ENCODE measurements at places on chromosomes 7 and 10.

GRCh38 chr10:43160046-43160920 is 22.0 kb downstream of the CSGALNACT2 start:
- no peak for DNase-seq

DNA sequence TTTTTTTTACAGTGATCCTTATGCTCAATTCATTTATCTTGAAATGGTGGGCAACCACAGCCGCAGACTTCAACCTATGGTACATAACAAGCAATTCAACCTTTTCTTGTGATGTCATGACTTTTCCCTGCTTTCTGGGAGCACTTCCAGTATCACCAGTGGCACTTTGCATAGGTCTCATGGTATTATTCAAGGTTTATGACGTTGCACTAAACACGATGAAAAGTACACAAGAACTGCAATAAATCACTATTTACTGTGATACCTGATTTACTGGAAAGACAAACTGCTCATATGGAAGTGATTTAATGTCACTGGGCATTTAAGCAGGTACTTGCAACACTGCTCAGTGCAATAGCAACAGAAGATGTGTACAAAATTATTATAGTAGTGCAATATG is 251.7 kb upstream of the CXCL12 start:
- no peak for DNase-seq

DNA sequence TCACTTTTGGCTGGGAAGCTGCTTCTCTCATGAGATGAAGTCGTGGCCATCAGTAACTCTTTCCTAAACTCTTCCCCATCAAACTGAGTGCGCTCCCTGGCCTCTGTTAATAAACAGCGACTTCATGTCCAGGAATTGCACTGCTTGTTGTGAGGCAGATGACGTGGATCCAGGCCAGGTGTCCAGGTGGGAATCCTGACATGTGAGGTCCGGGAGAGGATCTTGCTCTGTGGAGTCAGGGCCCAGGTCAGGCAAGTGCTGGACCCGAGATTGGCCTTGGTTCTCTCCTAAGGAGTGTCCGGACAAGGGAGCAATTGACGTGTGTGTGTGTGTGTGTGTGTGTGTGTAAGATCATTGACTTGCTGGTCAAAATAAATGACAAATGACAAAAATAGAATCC is 362.7 kb downstream of the GLRX3 start:
- DNase-seq = no peak

DNA sequence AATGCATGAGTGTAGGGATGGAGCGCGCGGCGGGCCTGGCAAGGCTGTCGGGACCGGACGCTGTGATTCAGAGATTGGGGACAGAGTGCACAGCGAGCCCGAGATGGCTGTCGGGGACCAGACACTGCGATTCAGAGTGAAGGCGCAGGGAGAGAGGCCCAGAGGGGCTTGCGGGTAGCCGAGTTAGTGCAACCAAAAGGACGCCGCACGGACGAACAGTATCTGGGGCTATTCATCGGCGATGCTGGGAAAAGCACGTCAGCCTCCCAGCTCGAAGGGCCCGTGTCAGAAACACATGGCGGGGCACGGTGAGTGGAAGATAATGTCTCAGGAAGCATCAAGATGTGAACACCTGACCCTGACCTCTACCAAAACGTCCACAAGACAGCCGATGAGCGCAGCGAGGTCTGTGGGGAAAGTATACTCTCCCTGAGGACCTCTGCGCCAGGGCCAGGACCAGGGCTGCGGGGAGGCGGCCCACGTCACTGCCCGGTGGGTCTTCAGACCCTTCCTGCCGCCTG is 215.8 kb downstream of the ZMYND11 start:
- DNase-seq = no peak

GRCh38 chr10:91602449-91602848 is 30.4 kb downstream of the PPP1R3C start:
- no peak for DNase-seq

DNA sequence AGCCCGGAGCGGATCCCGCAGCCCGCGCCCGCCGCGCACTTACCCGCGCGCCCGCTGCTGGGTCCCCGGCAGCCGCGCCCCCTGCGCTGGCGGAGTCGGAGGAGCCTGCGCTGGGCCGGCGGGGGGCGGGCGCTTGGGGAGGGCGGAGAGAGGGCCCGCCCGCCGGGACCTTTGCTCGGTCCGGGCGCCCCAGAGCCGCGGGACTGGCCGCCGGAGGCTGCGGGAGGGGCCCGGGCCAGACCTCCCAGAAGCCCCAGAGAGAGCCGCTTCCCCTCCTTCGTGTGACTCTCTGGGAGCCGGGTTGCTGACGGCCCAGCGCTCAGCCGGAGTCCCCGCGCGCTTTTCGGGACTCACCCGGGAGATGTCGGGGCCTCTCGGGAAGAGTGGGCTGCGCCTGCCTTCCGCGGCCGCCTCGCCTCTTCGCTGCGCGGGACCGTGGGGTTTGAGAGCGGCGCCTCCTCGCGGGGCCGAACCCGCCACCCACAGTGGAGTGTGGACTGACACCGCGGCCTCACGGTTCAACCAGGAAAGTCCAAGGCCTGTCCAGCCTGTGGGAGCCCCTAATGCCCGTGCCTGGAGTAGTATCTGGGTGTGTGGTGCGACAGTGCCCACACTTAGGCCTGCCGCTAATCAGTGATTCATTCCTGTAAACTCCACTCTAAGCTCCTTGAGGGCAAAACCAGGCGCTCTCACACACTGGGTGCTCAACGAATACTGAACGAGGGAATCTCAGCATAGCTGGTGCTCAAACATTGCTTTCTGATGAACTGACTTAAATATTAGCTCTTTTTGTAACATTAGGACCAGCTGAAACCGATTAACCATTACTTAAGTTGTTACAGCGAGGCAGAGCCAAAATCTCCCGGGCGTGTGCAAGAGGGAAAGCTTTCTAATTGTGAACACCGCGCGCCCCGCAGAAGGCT is at the start of gene GSDME:
GSDME (minus strand) TSS at position 112 of the 923 bp plus-strand sequence. CDS start 7,690 bp downstream, outside the sequence.
- DNase-seq = no peak

DNA sequence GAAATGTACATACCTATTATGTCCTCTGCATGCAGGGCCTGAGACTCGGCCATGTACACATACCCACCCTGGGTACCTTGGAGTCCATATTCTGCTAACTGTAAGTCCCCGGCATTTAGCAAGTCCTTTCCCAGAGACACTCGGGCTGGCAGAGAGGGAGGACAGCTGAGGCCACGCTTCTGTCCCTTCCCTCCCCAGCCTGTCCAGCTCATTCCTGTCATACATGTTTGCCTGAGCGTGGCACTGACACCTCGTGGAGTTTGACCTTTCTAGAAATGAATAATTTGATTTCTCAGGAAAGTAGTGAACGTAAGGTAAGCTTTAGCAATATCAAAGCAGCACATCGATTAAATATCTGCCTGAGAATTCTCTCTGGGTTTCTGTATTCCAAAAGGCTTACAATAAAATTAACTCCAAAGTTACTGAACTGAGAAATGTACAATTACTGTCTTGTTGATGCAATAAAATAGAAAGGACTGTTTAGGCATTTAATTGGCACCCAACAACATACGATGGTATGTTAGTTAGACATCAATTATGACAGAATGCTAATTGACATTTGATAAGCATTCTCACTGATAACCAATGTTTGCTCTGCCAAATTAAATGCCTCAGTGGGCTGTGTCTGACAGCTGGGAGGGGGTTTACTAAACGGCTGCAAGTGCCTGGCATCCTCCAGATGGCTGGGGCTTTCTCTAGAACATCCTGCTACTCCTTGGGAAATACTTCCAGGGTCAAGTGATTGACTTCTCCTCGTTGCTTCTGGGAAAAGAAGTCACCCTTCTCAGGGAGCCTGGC is 221.2 kb downstream of the CCSER2 start:
- DNase-seq = no peak

DNA sequence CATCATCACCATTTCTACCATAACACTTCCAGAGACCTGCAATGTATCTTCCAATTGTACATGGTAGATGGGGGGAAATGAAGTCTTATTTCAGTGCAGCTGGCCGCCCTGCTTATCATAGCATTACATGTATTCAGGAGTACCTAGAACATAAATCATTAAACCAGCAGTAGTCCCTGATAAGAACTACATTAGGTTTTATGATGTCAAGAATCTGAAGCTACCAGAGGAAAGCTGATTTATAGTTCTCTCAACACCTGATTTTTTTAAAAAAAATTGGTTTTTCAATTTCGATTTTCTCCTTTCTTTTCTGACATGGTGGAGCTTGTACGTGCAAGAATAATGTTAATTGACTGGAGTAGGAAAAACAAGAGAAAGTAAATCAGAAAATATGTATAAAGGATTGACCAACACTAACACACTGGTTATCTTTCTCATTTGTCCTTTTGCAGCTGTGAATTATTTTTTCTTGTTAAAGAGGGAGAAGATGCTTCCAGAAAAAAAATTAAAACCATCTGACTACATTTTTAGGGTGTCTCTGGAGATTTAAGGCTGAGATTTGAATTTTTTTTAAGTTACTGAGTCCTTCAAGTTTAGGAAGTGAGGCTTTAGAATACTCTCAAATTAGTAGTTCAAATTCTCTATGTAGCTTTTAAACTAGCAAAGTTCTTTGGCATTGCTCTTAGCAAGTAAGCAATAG is 59.1 kb downstream of the CSTF2T start:
- DNase-seq = no peak

- DNase-seq = no peak
Measured at GRCh38 chr7:72753781-72754180, 74.2 kb downstream of the TYW1B start.

GRCh38 chr7:111090846-111091245 is at the start of gene LRRN3:
TSS of gene LRRN3 (plus strand) at chr7:111091127. CDS start at chr7:111122773, 31,646 bp downstream.
- no peak for DNase-seq

DNA sequence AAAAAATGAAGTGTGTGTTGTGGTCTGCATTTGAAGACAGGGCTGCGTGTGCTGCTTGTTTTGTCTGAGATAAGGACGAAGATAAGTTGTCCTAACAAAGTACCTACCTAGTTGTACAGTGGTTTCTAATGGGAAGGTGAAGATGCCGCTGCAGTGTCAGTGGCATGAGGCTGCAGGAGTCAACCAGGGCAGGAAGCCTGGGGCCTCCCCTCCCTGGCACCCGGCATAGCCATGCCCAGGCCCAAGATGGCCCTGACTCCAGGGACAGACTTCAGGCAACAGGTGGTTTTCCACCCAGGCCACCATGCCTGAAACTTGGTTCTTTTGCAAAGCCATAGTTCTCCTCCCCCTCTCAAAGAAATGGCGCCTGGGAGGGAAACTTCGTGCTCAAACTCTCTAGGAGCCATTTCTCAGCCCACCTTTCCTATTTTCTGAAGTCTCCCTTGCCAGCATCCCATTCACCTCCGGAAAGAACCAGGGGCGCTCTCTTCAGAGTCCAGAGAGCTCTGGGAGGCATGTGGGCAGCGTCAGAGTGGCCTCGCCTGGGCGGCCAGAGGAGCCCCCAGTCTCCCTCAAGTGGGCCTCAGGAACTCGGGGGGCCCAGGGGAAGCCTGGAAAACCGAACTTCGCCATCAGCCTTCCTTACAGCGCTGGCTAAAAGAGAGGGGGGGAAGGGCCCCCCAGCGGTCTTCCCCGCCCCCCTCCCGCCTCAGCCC is 2.1 kb upstream of the KAT6B start:
- peak; percentile 29 for DNase-seq

DNA sequence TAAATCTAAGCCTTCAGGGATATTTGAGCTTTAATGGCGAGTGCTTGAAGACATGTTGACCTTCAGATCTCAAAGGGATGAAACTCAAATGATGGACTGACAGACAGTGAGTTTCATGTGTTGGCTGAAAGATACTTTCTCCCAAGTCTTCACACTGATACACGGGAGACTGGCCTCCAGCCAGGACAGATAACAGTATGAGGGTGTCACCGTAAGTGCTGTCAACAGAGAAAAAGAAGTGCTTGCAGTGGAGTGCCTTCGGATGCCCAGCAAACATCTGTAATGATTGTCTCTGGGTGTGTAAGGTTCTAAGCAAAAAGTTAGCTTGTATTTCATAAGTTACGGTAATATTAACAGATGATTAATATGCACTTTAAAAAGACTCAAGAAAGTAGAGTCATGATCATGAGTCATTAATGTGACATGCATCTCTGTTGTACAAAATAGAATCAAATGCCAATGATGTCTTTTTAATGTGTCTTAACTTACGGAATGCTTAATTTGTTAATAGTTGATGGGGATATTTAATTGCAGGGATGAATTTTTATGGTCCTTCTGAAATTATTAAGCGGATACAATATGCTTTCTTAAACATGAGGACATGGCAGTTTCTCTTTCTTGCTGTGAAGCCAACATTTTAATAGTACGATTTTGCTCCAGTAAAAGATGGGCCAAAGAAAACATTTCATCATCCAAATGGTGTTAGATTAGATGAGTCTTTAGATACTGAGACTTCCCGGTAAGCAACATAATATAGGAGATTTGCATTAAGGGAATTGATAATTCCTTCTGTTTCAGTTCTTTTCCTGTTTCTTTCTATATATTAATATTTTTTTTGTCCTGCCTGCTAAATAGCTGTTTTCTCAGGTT is 292.5 kb downstream of the GALNT17 start:
- DNase-seq = no peak

GRCh38 chr7:50339990-50340500 is 35.5 kb downstream of the IKZF1 start:
- DNase-seq = peak; percentile 95

GRCh38 chr10:115441907-115442545 is 348.9 kb downstream of the ATRNL1 start:
- DNase-seq = no peak

- no peak for DNase-seq
Measured at GRCh38 chr10:62946278-62946677, 130.1 kb upstream of the EGR2 start.

GRCh38 chr7:117673839-117674238 is 194.0 kb downstream of the CFTR start:
- DNase-seq = peak; percentile 17

- no peak for DNase-seq
Measured at GRCh38 chr10:29860166-29860565, 199.2 kb downstream of the JCAD start.

- no peak for DNase-seq
Measured at GRCh38 chr7:150901160-150902035, 49.1 kb downstream of the AOC1 start.

- no peak for DNase-seq
Measured at GRCh38 chr10:4048236-4048864, 263.3 kb upstream of the KLF6 start.

- no peak for DNase-seq
Measured at GRCh38 chr7:80940539-80941207, 21.8 kb upstream of the SEMA3C start.

DNA sequence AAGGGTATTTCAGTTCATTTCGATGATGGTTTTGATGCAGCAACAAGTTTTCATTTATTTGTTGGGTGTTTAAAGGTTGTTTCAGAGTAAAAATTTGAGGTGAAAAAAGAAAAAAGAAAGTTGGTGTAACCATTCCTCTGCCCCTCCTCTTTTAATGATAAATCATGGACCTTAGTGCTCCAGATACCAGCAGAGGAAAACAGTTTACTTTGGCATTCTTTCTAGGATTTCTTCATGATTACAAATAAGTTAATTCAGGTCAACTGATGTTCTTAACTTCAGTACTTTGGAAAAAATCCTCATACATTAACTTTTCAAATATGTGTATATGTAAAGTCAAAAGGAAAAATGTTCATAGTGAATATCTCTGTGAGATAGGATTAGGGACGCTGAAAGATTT is 2.0 kb upstream of the RBP4 start:
- no peak for DNase-seq

Measured in hematopoietic multipotent progenitor cell treated with erythropoietin and hydrocortisone succinate and interleukin-3 and kit ligand, for 8 days (in vitro differentiated cells).